ENCODE measurements at places on chromosomes 1 and 21.

- no peak for DNase-seq
Observed at GRCh38 chr1:7407544-7407895, 363.6 kb upstream of the VAMP3 start.

- no peak for DNase-seq
Observed at GRCh38 chr1:38819040-38819439, 40.5 kb downstream of the RRAGC start.

GRCh38 chr1:19489996-19490395 is 4.7 kb upstream of the CAPZB start:
- no peak for DNase-seq

DNA sequence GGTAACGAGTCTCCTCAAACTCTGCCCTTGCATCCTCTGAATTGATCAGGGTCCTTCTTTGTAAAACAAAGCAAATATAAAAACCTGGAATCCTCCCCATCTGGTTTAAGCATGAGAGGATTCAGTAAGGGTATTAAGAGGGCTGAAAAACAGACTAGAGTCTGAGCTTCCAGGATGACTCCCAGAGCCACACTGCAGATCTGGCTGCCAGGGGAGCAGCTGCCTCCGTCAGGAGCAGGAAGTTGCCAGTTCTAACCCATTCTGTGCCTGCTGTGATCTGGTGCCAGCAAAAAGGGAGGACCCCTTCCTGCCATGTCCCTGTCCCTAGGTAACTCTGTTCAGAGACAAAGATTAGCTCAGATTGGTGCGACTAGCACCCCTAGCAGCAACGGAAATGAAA is 27.5 kb downstream of the SERTAD4 start:
- no peak for DNase-seq

DNA sequence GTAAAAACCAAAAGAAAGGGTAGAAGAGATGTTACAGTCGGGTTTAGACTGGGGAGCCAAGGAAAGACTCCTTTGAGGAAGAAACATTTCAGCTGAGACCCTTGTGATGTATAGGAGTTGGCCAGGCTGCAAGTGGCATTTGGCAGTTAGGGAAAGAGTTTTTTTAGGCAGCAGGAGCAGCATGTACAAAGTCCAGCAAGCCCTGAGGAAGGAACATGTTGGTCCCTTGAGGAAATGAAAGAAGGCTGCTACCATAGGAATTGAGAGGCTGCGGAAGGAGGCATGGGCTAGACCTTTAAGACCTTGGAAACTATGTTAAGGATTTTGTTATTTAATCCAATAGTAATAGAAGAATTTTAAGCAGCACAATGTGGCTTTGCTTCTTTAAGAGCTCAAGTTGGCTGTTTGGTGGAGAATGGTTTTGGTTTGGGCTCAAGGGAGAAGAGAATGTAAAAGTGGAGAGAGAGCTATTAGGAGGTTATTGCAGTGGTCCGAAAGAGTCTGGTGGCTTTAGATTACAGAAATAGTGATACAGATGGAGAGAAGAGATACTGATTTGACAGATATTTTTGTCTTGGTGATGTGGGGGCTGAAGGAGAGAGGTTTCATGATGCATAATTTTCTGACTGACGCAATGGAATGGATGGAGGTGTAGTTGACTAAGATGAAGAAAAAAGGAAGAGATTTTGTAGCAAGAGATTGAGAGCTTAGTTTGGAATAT is 26.6 kb downstream of the SMAP2 start:
- DNase-seq, result no peak

- no peak for DNase-seq
Observed at GRCh38 chr1:84773933-84774497, 83.8 kb upstream of the SSX2IP start.

DNA sequence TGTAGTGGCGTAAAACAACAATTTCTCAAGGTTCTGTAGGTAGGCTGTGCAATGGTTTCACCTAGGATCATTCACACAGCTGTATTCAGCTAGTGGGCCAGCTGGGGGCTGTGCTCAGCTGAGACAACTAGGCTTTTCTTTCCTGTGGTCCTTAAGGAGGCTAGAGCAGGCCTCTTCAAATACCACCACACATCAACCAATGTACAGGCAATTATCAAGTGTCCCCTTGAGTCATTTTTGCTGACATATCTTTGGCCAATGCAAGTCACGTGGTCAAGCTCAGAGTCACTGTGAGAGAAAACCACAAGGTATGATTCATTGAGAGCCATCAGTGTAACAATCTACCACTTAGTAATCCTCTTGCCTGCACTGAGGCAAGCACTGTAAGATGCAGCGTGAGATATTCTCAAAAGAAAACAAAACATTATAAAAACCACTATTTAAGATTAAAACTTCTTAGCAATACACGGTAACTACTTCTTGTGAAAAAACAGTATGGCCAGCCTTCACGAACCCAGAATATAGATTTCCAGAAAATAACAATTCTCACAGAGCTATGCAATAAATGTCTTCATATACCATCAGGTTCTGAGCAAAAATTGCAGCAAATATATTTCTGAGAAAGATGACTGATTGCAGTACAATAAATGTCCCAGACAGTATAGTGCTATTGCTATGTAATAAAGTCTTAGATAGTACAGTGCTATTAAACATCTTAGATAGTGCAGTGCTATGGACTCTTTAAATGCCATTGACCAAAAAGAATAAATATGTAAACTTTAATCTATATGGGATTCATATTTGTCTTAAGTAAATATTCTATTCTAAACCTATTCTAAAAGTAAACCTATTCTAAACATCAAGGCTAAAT is 55.3 kb downstream of the NME7 start:
- no peak for DNase-seq

DNA sequence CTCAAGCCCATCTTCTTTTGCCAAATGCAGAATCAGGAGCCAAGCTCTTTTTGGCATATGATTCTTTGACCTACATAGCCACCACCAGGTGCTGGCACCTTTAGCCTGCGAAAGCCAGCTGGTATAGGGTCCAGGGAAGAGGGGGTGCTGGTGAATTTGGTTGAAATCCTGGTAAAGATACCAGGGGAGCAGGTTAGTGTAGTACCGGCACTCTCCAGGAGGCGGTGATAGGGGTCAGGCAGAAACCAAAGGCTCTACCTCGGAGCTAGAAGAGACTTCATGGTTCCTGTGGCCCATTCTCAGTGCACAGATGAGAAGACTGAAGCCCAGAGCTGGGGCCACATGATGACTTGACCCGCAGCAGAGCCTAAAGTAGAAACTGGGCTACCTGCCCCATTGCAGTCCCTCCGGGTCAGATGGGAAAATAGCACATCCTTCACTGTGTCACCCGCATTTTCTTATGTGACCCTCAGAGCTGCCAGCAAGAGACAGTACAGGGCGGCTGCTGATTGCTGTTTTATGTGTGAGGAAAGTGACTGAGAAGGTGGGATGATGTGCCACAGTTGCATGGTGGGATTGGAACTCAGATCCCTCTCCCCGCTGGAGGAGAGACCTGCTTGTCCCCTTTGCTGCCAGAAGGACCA is 36.0 kb upstream of the IL19 start:
- peak; percentile 55 for DNase-seq

DNA sequence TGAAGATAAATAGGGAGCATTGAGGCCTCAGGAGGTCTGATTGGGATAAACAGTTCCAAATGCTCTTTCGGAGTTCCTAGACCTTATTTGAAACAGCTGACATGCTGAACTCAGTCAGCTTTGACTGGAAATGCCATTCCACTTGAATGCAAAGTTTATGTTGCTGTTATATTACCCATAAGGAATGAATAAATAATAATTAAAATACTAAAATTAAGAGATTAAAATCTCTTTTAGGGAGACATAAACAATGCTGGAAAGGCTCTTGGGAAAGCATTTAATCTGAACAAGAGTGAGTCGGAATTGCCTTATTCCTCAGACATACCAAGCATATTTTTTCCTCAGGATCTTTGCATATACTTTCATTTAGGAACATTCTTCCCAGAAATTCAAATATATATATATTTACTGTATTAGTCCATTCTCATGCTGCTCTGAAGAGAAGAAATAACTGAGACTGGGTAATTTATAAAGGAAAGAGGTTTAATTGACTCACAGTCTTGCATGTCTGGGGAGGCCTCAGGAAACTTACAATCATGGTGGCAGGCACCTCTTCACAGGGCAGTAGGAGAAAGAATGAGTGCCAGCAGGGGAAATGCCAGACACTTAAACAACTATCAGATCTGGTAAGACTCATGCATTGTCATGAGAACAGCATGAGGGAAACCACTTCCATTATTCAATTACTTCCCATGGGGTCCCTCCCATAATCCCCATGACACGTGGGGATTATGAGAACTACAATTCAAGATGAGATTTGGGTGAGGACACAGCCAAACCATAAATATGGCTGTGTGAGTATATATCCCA is 318.2 kb upstream of the PLXNA2 start:
- DNase-seq, result no peak

GRCh38 chr1:181113059-181113641 is 24.6 kb downstream of the IER5 start:
- no peak for DNase-seq

- no peak for DNase-seq
Observed at GRCh38 chr1:99603699-99604560, 42.0 kb upstream of the PALMD start.

- DNase-seq, result no peak
Observed at GRCh38 chr1:21930080-21930571, 7.0 kb downstream of the HSPG2 start.

- no peak for DNase-seq
Observed at GRCh38 chr21:41059871-41060270, 108.1 kb upstream of the BACE2 start.

DNA sequence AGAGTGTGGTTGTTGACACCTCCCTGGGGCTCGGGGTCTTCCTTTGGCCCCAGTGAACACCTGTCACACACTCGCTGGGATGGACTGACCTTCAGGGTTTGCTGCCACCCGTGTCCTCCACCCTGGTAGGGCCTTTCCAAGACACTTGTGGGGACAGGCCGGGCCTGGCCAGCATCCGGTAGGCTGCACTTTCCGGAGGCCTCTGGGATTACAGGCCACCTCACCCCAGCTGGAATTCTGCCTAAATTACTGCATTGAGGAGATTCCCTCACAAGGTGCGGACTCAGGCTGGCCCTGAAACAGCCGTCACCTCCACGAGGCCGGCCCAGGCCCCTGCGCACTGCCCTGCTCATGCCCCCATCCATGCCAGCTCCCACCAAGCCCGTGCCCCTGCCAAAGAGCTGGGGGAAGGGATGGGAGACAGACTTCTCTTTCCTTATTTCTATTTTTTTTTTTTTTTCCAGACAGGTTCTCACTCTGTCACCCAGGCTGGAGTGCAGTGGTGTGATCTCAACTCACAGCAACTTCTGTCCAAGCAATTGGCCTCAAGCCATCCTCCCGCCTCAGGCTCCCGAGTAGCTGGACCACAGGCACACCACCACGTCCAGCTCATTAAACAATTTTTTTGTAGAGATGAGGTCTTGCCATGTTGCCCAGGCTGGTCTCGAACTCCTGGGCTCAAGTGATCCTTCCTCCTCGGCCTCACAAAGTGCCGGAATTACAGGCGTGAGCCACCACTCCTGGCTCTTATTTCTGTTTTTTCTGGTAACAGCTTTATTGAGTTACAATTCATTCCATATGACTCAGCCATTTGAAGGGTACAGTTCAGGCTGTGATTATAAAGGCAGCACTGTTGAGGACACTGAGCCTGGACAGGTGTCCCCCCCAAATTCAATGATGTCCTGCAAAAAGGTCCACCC is 11.3 kb downstream of the CSTB start:
- no peak for DNase-seq

GRCh38 chr1:93177991-93178390 is 2.2 kb downstream of the TMED5 start:
- DNase-seq, result no peak

DNA sequence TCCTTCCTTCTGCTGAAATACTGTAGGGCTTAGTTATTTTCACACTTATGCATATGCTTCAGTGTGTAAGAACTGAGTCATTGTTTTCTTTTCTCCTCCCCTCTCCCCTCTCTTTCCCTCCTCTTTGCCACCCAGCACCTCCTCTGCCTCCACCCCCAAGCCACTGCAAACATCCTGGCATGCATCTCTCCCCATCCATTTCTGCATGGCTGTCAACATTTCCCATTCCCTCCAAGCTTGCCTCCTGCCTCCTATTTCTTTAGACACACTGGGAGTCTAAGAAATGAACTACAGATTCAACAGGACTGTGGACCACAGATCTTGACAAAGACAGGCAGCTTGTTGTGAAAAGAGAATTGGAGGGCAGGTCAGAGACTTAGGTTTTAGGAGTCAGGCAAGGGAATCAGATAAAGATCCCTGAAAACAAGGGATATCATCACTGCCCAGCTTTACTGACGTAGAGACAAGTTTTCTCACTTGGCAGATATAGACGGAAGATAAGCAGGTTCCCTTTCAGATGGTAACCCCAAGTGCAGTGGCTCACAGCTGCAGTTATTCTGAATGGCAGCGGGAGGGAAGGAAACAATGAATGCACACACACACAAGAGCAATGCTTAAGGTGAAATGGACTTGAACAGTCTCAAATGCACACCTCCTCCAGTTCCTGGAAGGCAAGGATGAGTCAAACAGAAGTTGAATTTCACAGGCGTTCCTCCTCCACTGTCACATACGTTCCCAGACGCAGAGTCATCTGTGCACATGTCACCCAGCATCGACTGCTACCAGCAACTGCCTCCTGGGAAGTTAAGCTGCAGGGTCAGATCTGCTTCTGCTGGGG is 56.1 kb downstream of the HIVEP3 start:
- peak; percentile 12 for DNase-seq

GRCh38 chr1:84298328-84298683 is 3.2 kb upstream of the SAMD13 start:
- DNase-seq, result no peak

DNA sequence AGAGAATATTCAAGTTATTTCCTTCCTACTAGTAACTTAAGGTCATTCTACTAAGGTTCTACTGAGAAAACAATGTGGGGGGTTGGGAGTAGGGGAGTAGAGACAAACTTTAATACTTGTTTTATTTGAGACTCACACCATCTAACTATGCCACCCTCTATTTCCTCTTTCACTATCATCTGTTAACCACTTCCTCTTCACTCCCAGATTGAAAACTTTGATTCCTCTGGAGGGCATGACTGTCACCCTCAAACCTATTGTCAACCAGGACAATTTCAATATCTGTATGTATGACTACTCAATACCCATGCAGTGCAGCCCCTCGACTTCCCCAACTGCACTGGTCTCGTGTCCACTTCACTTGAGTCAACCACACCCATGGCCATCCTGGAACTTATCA is 165.6 kb upstream of the POGK start:
- DNase-seq, result no peak

GRCh38 chr1:167477986-167478385 is 40.3 kb downstream of the CD247 start:
- no peak for DNase-seq

DNA sequence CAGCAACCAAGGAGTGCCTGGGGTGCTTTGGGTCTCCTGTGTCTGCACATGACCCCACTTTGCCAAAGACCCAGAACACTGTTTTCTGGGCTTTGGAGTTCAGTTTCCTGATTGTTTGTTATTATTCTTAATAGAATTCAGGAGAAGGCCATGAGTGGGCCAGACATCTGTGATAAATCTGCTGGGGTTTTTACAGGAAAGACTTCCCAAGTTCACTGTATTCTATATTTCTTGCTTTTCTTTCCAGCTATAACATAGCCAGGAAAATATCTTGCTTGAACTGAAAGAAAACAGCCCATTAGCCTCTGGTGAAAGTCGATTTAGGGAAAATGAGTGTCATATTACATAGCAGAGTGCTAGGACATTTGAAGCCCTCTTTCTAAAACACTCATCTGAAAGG is 345.1 kb upstream of the USP24 start:
- DNase-seq, result no peak

- no peak for DNase-seq
Observed at GRCh38 chr21:14614287-14614686, 68.2 kb upstream of the SAMSN1 start.

All from stimulated activated CD4-positive, alpha-beta T cell treated with anti-CD3 and anti-CD28 coated beads, TNF-alpha, amount 100 ng/mL, for 1 hour (primary cell).